ENCODE measurements at places on chromosomes 1 and 21.

- DNase-seq = no peak
Measured at GRCh38 chr1:184838504-184838951, 83.9 kb upstream of the EDEM3 start.

DNA sequence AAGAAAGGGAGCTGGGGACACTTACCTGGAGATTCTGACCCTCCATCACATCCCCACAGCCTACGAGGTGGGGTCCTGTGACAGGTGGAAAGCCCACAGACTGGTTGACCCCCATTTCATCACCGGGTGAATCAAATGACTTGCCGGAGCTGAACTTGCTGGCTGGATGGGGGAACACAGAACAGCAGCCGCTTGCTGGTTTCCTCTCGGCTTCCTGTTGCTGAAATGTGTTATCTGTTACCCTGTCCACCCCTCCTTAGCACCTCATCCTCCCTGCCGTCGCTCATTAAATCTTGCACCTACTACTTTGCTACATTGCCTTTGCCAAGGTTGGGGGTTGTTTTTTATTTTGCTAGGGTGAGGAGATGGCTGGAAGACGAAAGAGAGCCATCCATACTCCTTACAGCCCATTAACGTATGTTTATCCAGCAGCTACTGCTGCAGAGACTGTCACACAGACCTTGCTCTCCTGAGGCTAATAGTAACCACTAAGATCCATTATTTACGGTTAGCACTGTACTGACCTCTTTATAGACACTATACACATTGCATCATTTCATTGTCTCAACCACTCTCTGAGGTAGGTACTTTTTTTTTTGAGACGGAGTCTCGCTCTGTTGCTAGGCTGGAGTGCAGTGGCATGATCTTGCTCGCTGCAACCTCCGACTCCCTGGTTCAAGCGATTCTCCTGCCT, 7.0 kb downstream of the PAFAH2 start:
- no peak for DNase-seq

- peak; percentile 54 for DNase-seq
Measured at GRCh38 chr1:185732951-185733350, 1.2 kb upstream of the HMCN1 start.

DNA sequence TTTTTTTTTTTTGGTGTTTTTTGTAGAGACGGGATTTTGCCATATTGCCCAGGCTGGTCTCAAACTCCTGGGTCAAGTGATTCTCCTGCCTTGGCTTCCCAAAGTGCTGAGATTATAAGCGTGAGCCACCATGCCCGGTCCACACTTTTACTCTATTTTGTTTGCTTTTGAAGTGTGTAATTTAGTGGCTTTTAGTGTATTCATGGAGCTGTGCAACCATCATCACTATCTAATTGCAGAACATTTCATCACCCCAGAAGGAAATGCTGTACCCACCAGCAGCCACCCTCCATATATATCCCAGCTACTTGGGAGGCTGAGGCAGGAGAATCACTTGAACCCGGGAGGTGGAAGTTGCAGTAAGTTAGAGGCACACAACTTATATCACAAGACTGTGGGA, 136.9 kb upstream of the ERRFI1 start:
- no peak for DNase-seq

DNA sequence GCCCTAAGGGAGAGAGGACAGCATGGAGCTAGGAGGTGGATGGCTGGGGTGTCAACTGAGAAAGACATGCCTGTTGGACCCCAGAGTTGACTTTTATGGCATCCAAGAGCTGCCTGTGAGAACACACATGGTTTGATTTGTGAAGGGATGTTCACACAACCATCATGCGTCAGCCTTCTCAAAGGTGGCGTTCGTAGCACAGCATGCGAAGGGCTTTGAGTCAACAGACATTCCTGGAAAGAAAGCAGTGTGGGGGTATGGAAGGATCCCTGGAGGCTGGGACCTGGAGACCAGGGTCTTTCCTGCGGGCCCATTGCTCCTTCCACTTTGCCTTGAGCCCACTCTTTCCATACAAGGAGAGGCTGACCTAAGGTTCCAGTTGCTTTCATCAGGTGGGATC, 6.4 kb upstream of the WNT3A start:
- no peak for DNase-seq

DNA sequence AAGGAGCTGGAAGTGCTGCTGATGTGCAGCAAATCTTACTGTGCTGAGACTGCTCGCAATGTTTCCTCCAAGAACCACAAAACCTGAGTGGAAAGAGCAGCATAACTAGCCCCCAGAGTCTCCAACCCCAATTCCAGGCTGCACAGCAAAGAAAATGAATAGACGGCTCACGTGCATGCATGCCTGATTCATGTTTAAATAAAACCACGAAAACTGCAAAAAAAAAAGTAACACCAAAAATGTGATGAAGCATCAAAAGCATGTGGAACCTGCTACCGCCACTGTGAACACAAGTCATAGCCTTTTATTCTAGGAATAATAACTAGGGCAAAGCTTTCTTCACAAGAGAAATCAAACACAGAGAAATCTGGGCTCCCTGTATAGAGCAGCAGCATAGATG, 9.6 kb upstream of the TRNP1 start:
- DNase-seq = no peak

GRCh38 chr1:77036560-77036959, 169.3 kb downstream of the ST6GALNAC5 start:
- DNase-seq = no peak

DNA sequence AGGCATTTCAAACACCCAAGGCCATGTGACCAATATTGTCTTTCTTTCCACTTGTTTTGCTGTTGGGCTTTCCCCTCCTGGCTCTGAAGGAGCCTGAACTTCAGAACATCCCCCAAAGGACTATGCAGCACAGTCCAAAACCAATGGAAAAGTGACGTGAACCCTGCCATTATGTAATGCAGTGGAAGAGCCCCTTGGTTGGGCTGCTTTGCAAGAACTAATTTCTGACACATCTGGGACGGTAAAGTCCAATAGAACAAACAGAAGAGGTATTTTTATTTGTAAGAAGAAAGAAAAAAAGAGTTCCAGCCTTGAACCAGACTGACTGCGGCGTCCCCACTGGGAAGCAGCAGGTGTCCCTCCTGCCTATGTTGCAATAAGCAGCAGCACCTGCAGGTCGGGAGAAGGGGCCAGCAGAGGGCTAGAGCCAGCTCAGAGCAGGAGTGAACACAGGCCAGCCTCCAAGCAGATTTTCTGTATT, 116.7 kb downstream of the CDC7 start:
- peak; percentile 49 for DNase-seq

DNA sequence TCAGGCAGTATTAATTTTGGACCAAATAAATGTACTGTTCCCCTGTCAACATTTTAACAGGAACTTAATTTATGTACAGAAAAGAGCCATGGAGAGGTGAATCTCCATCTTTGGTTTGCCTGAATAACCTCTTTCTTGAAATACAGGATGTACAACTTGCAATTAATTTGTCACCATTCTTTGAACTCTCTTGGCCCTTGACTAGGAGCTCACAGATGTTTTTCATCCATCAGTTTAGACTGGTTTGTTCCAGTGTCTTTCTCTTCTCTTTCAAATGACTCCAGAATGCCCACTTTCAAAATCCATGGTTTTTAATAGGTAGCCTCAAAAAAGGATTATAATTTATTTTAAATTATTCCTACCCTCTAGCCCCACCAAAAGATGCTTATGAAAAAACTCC, 5.0 kb downstream of the MAP3K7CL start:
- DNase-seq = peak; percentile 12

DNA sequence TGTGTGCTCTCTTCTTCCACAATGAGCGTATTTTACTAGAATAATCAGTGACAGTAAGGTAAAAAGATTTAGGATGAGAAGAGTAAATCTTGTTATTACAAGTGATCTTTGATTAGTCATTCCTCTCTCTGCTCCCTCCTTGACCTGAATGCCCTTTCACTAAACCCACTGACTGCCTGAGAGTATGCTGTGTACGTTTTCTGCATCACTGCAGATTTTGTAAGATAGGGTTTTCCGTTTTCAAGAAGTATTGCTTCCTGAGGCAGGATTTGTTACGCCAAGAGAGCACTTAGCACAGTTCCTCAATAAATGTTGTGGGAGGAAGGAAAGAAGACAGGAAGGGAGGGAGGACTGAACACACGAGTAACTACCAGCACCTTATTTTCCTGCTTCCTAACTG, 7.7 kb upstream of the LAMB3 start:
- no peak for DNase-seq

GRCh38 chr1:227941509-227942020, 6.2 kb downstream of the WNT9A start:
- DNase-seq = no peak

- DNase-seq = no peak
Measured at GRCh38 chr1:59126366-59126765, 170.5 kb upstream of the FGGY start.

- no peak for DNase-seq
Measured at GRCh38 chr1:119773711-119774241, 5.1 kb upstream of the HMGCS2 start.

- DNase-seq = no peak
Measured at GRCh38 chr1:114235960-114236359, 82.3 kb upstream of the SYT6 start.

GRCh38 chr1:236685917-236686814, at the start of gene ACTN2:
Gene ACTN2 (plus strand): TSS chr1:236686499. CDS start chr1:236686674, 175 bp downstream.
- peak; percentile 75 for DNase-seq

DNA sequence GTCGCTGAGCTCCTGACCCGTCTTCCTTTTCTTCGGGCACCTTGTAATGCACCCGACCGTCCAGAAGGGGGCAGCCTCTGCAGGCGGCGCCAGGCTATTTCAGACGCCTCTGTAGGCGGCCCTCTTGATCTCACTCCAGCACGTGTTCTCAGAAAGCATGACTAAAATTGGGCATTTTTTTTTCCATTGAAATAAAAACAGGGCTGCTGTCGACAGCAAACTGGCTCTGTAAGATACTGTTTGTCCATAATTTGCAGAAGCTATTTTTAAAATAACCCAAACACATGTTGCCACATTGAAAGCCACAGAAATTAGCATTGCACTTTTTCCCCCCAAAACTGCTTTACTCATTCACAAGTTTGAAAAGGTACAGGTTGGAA, 78.0 kb downstream of the STUM start:
- DNase-seq = peak; percentile 58

Measured in NCI-H69 (cell line).